ENCODE measurements at places on chromosomes 7 and 10.

DNA sequence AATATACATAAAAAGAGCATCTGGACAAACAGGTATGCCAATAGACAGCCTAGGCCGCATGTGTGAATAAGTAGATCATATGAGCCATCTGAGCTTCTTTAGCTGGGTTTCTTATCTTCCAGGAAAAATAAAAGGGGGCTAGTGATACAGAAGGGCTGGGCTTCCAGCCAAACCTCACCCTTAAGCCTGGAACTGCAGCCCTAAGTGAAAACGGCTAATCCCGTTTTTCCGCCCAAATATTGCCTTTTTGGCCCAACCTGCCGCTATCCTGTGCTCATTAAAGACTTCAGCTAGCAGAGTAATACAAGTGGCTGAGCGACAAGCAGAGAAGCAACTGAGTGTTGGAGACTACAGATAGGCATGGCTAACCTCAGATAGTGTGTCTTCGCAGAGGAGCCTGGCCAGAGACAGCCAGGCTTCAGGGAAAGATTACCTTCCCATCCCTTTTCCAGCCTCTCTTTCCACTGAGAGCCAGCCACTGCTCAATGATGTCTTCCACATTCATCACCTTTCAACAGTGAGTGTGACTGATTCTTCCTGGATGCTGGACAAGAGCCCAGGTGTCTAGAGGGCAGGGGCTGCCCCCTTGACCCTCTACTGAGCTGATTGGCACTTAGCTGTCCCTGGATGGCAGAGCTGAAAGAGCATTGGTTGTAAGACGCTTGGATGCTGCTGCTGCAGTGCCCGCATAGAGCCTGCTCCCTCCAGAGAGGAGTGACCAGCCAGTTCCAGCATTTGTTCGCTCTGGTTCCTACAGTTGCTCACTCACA, 108.9 kb downstream of the ITGB8 start:
- no peak for DNase-seq

GRCh38 chr10:86348321-86349210, 18.0 kb downstream of the GRID1 start:
- no peak for DNase-seq

DNA sequence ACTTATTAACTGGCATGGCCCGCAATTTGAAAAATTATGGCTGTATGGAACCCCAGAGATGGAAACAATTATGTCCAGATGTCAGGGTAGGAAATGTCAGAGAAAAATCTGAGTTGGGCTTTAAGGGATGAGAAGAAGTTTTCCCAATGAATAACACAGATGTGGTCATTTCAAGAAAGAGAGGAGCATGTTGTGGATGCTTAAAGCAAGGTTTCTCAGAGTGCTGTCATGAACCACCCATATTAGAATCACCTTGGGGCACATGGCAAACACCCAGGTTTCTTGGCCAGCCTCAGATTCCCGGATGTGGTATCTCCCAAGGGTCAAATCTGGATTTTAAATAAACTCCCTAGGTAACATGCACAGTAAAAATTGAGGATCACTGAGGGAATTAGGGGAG, 43.6 kb downstream of the LAMB4 start:
- DNase-seq = no peak

- DNase-seq = no peak
Observed at GRCh38 chr10:128304271-128304670, 178.0 kb upstream of the MKI67 start.

GRCh38 chr7:40676221-40676620, 541.4 kb downstream of the SUGCT start:
- DNase-seq = no peak
